ENCODE measurements at places on chromosomes 11 and 22. TPM values are rescaled to one million over a fixed set of nuclear protein-coding genes. Genes with fewer than 3 reads are reported as not detected.

The TMEM184B gene
- 55.0 TPM for total RNA-seq

The RAG1 gene
- 0.25 TPM for total RNA-seq

The MMP27 gene
- not detected for total RNA-seq

The ACR gene
- 0.15 TPM for total RNA-seq

The SNX32 gene
- 0.08 TPM for total RNA-seq

The PHF21B gene
- total RNA-seq: 1.0 TPM

The P2RX6 gene
- 0.79 TPM for total RNA-seq

The C22orf31 gene
- total RNA-seq: not detected

The DAGLA gene
- total RNA-seq: 6.6 TPM

The IRAG1 gene
- 0.06 TPM for total RNA-seq

The OR4X2 gene
- total RNA-seq: not detected

The MS4A6E gene
- total RNA-seq: not detected

The FOLR1 gene
- total RNA-seq: 0.14 TPM

The KCNQ1 gene
- 0.76 TPM for total RNA-seq

The SMIM35 gene
- total RNA-seq: not detected
